Activated gamma-delta T cell treated with Interleukin-2 at 50 U/mL for 16 hours (primary cell): ENCODE measurements at places on chromosomes 16 and 17.

- DNase-seq = no peak
These were observed 134.2 kb downstream of the MGAT5B start for GRCh38 chr17:77002103-77003045.

GRCh38 chr16:78286065-78286464 is 186.6 kb downstream of the WWOX start:
- no peak for DNase-seq

GRCh38 chr17:79251824-79252223 is 177.2 kb downstream of the ENGASE start:
- DNase-seq = no peak

DNA sequence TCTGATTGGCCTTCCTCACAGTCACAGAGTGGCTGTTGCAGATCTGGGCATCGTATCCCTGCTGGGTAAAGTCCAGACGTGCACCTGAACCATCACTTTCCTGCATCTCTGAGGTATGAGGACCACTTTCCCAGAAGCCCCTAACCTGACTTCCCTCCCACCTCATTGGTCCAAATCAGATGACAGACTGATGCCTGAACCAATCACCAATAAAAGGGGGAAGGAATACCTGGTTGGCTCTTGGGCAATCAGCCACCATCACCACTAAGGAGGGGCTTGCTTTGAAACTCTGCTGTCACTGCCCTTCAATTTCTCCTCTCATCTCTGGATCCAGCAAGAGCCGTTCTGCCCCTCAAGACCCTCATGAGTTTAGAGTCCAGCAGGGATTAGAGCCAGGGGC is 13.6 kb upstream of the WFDC1 start:
- no peak for DNase-seq

- DNase-seq = no peak
These were observed 91.1 kb downstream of the C17orf67 start for GRCh38 chr17:56742601-56743000.

DNA sequence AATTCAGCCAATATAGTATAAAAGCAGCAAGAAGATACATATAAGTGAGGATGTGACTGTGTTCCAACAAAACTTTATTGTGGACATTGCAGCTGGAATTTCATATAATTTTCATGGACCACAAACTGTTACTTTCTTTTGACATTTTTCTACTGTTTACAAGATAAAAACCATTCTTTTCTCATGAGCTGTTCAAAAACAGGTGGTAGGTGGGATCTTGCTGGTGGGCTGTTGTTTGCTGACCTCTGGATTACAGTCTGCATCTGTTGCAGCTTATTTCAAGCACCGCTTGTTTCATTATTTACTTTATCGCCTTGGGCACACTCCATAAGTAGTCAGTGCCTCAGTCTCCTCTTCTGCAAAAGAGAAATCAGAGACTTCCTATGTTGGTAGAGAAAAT is 99.5 kb downstream of the CDH13 start:
- no peak for DNase-seq

GRCh38 chr16:72615856-72616255 is 432.1 kb downstream of the ZFHX3 start:
- DNase-seq = no peak

DNA sequence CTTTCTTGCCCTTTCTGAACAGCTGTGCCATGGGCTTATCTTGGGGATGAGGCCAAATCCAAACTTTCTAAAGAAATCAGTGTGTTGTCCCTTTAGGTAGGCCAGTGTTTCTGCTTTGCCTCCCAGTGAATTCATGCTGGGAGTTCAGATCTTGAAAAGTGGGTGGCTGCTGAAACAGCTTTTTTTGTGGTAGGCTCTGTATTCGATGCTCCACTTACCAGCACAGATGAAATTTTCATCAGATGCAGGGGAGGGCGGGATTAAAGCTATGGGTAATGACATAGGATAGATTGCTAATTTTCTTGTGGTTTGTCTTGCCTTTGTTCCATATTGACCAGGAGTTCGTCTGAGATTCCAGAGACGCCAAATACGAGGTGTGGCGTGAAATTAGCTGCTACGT is 2.8 kb downstream of the SOCS7 start:
- DNase-seq = no peak

DNA sequence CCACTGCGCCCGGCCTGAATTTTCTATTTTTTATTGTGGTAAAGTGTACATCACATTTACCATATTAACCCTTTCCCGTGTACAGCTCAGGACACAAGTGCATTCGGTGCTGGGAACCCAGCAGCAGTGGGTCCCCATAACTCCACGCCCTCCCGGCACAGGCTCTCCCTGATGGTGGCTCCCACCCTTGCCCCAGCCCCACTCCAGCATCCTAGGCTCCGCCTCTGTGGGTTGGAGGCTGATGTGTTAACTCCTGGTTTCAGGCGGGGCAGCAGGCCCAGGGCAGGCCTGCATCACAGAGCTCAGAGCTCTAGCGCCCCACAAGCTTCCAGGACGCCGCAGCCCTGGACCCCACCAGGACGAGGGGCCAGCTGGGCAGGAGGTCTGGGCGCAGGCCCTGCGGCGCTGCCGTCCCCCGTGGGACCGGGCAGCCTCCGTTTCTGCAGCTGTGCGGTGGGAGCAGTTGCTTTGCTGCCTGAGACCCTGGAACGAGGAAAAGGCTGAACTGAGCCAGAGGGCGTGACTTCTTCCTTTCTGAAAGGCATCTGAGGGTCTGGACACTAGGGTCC is 19.6 kb downstream of the ZFPM1 start:
- no peak for DNase-seq

- DNase-seq = no peak
These were observed 11.5 kb downstream of the KCNG4 start for GRCh38 chr16:84228256-84228838.

GRCh38 chr17:14304222-14304772 is 3.4 kb downstream of the HS3ST3B1 start:
- no peak for DNase-seq

DNA sequence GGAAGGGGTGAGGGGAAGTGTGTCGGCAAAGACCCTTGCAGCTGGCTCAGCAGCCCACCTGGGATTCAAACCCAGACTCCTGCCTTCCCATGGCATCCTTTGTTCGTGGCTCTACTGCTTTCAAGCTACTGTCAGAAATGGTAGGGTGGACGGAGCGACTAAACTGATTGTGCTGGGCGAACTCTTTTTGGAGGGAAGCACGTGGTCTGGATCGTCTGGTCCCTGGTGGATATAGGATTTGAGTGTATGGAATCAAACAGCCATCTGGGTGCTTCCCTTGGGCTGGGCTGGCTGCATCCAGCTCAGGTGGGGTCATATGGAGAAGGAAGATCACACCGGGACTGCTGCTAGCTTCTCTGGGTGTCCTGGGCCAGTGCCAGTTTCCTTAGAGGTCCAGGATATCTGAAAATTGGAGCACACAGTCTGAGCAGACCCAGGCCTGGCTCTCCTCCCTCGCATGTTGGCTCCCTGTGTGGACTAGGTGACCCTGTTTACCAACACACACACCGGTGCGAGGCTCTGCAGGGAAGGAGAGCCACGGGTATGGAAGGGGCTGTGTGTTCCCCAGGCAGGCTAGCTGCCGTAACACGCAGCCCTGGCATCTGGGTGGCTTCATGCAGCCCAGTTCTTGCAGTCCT is 8.6 kb downstream of the CMIP start:
- DNase-seq = no peak

GRCh38 chr17:28563475-28563874 is 7.8 kb downstream of the PIGS start:
- DNase-seq = no peak

- DNase-seq = no peak
These were observed 20.4 kb downstream of the SDK2 start for GRCh38 chr17:73623818-73624217.

- no peak for DNase-seq
These were observed 2.7 kb downstream of the DDX5 start for GRCh38 chr17:64503341-64503740.
